HFFc6 (cell line): ENCODE measurements at places on chromosomes 7 and 10. TPM values are rescaled to one million over a fixed set of nuclear protein-coding genes. Genes with fewer than 3 reads are reported as not detected.

GRCh38 chr10:48658243-48658974 is 26.3 kb upstream of the WDFY4 start:
- peaks cover 10% of the 10 kb centered on the region; the same call in 1 of the 2 replicates for H3K27me3 ChIP-seq
- H3K4me3 ChIP-seq = no peak overlapping the region
- H3K27ac ChIP-seq = no peak overlapping the region
- H3K4me1 ChIP-seq = peaks cover 37% of the 10 kb centered on the region
- DNase-seq = peak; percentile 39

DNA sequence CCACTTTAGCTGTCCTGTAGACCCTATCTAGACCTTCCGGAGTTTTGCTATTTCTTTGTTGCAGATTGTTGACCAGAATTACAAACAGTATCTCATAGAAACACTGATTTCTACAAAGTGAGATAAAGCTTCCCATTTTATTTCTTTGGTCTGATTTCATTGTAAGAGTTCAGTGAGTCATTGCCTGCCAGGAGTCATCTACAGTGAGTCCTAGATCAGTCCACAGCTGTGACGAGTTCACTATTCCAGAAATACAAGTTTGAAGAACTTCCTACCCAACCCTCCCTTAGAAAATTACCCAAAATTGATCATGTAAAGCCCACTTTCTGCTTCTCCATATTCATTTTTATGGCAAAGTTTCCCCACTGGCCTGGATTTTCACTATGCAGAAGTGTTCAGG is 905.5 kb downstream of the CNTNAP2 start:
- no peak overlapping the region for H3K27ac ChIP-seq
- no peaks in the 10 kb centered on the region for H3K4me1 ChIP-seq
- H3K36me3 ChIP-seq = no peaks in the 10 kb centered on the region
- no peaks in the 10 kb centered on the region; the same call in 1 of the 2 replicates for H3K27me3 ChIP-seq
- no peak for DNase-seq

DNA sequence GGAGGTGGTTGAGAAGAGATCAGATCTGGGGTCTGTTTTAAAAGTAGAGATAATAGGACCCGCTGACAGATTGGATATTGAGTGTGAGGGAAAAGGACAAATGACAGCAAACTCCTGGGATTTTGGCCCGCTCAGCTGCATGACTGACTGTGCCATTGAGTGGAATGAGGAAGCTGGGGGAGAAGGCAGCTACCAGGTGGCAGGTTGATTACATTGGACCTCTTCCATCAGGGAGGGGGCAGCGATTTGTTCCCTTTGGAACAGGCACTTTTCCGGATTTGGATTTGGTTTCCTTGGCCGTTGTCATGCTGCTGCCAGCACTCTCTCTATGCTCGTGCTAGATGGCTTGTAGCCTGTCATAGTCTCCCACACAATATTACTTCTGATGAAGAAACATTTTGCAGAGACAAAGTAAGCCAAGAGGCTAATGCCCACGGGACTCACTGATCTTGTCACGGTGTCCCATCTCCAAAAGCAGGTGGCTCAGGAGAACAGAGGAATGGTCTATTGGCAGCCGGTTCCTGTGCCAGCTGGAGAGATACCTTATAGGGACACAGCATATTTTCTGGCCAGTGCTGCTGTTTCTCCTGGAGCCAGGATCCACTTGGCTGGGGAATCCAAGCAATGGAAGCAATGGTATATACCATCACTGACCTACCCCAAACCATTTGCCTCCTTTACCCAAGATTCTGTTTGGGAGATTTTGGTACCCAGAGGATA is 69.1 kb upstream of the WAC start:
- no peaks in the 10 kb centered on the region for H3K36me3 ChIP-seq
- no peak overlapping the region for H3K4me3 ChIP-seq
- H3K4me1 ChIP-seq = no peaks in the 10 kb centered on the region
- H3K27me3 ChIP-seq = peaks cover 21% of the 10 kb centered on the region
- DNase-seq = no peak

GRCh38 chr10:77756319-77757232 is 119.0 kb upstream of the KCNMA1 start:
- H3K27me3 ChIP-seq = peaks cover 1% of the 10 kb centered on the region; the same call in 1 of the 2 replicates
- peaks cover 17% of the 10 kb centered on the region for H3K4me1 ChIP-seq
- H3K36me3 ChIP-seq = no peaks in the 10 kb centered on the region
- H3K27ac ChIP-seq = no peak overlapping the region
- no peak overlapping the region for H3K4me3 ChIP-seq

- no peaks in the 10 kb centered on the region for H3K4me1 ChIP-seq
- H3K27me3 ChIP-seq = no peaks in the 10 kb centered on the region; the same call in 1 of the 2 replicates
- no peak for DNase-seq
- H3K27ac ChIP-seq = no peak overlapping the region
- H3K36me3 ChIP-seq = peaks cover 6% of the 10 kb centered on the region; the same call in 1 of the 2 replicates
These were observed 111.9 kb downstream of the TCERG1L start for GRCh38 chr10:131199646-131200045.

GRCh38 chr10:61356354-61356753 is 96.8 kb downstream of the TMEM26 start:
- no peak overlapping the region for H3K4me3 ChIP-seq
- H3K36me3 ChIP-seq = no peaks in the 10 kb centered on the region
- DNase-seq = no peak
- no peaks in the 10 kb centered on the region for H3K4me1 ChIP-seq

DNA sequence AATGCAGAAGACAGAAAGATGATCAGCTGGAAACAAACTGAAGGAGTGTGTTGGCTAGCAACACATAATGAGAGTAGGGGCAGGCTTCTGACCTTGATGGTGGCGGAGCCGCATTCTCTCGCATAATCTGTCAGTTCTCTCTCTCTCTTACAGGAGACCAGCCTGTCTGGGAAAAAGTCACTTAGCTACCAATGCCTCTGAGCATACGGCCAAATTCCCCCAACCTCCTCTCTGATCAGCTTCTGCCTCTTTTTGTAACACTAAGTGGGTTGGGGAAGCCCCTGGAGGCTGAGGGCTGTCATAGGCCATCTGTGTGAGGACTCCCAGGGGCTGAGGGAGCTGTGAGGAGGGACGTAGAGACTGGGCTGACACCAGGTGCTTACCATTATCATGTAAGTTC is 104.6 kb downstream of the HIPK2 start:
- H3K27ac ChIP-seq = no peak overlapping the region
- no peak overlapping the region for H3K4me3 ChIP-seq
- H3K36me3 ChIP-seq = peaks cover 18% of the 10 kb centered on the region

DNA sequence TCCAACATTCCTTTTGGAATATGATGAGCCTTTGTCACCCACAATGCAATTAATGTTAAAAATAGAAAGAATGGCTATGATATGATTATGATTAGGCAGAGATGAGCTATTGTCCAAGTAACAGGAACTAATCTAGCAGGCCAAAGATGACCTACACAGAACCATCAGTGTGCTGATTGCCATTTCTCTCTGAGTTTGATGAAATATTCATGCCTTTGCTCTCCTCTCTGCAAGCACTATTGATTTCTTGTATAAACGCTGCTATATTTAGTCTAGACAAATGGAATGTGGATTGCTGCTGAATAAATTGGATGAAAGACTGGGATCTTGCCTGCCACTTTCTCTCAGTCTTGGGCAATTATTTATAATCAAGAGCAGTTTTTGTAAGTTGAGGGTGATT is 85.4 kb downstream of the HDAC9 start:
- no peaks in the 10 kb centered on the region for H3K36me3 ChIP-seq
- peaks cover 26% of the 10 kb centered on the region for H3K4me1 ChIP-seq
- no peak overlapping the region for H3K4me3 ChIP-seq

- H3K4me3 ChIP-seq = no peak overlapping the region
- peak; percentile 29 for DNase-seq
- H3K27ac ChIP-seq = no peak overlapping the region
- H3K36me3 ChIP-seq = no peaks in the 10 kb centered on the region
- H3K27me3 ChIP-seq = no peaks in the 10 kb centered on the region; the same call in 1 of the 2 replicates
- H3K4me1 ChIP-seq = no peaks in the 10 kb centered on the region
These were observed 24.1 kb upstream of the PNLIP start for GRCh38 chr10:116521424-116522290.

- no peak overlapping the region for H3K4me3 ChIP-seq
- DNase-seq = no peak
- no peak overlapping the region for H3K27ac ChIP-seq
- H3K36me3 ChIP-seq = peaks cover 21% of the 10 kb centered on the region
These were observed 4.7 kb upstream of the ZYX start for GRCh38 chr7:143376396-143376795.

DNA sequence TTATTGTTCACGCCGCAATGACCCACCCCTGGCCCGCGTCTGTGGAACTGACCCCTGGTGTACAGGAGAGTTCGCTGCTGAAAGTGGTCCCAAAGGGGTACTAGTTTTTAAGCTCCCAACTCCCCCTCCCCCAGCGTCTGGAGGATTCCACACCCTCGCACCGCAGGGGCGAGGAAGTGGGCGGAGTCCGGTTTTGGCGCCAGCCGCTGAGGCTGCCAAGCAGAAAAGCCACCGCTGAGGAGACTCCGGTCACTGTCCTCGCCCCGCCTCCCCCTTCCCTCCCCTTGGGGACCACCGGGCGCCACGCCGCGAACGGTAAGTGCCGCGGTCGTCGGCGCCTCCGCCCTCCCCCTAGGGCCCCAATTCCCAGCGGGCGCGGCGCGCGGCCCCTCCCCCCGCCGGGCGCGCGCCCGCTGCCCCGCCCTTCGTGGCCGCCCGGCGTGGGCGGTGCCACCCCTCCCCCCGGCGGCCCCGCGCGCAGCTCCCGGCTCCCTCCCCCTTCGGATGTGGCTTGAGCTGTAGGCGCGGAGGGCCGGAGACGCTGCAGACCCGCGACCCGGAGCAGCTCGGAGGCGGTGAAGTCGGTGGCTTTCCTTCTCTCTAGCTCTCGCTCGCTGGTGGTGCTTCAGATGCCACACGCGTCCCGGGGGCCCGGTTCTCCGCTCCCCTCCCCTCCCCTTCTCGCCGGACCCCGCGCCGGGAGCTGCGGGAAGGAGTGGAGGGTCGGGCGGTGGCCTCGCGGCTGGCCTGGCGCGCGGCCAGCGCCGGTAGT is at the start of gene CBX3:
TSS of gene CBX3 (plus strand) at position 499 of the 772 bp plus-strand sequence. CDS start 1,254 bp downstream, outside the sequence.
- peaks cover 22% of the 10 kb centered on the region for H3K27me3 ChIP-seq
- H3K36me3 ChIP-seq = peaks cover 74% of the 10 kb centered on the region
- peak; percentile 46 for DNase-seq
- peak within 1 kb of the TSS; percentile 100 for H3K27ac ChIP-seq
- H3K4me1 ChIP-seq = peaks cover 49% of the 10 kb centered on the region
- peak within 1 kb of the TSS; percentile 100 for H3K4me3 ChIP-seq

- H3K27me3 ChIP-seq = peaks cover 4% of the 10 kb centered on the region; the same call in 1 of the 2 replicates
- peak overlapping the region; percentile 75 for H3K4me3 ChIP-seq
- peak overlapping the region; percentile 96 for H3K27ac ChIP-seq
- H3K36me3 ChIP-seq = 0 out of 2 replicates have a peak, but pooled peaks cover 7% of the 10 kb centered on the region
- H3K4me1 ChIP-seq = peaks cover 53% of the 10 kb centered on the region
These were observed 34.9 kb downstream of the SRPK2 start for GRCh38 chr7:105353752-105354328.

- no peak overlapping the region for H3K27ac ChIP-seq
- no peaks in the 10 kb centered on the region for H3K36me3 ChIP-seq
- no peaks in the 10 kb centered on the region for H3K27me3 ChIP-seq
- H3K4me3 ChIP-seq = no peak overlapping the region
- H3K4me1 ChIP-seq = no peaks in the 10 kb centered on the region
These were observed 722.4 kb upstream of the POT1 start for GRCh38 chr7:125651823-125652528.

DNA sequence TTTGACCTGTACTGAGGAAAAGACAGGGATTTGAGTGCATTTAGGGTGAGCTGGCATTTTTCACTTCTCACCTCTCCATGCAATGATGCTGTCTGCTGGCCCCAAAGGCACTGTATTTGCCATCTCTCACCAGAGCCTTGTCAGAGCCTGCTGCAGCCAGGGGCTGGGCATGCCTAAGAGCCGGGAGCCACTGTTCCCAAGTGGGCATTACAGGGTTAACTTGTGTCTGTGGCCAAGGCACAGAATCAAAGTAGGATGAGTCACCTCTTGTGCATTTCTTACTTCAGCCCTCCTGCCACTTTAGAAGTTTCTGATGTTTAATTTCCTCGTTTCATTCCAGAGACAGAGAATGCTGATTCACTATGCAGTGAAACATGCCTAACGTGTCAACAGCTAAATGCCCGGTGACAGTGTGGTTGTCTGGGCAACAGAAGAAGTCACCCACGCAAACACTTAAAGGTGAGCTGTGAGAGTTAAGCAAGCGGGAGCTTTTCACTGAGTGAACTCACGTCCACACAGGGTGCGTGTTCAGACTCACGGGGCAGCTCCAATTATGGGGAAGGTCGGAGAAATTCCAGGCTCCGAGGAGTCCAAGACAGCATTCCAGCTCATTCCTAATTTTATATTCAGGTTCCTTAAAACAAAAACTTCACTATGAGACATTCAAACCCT is 57.1 kb upstream of the IGFBP3 start:
- H3K36me3 ChIP-seq = peaks cover 7% of the 10 kb centered on the region
- H3K4me3 ChIP-seq = peak overlapping the region; percentile 77
- DNase-seq = peak; percentile 99
- H3K27ac ChIP-seq = peak overlapping the region; percentile 97

- DNase-seq = no peak
- no peak overlapping the region for H3K4me3 ChIP-seq
- H3K4me1 ChIP-seq = peaks cover 84% of the 10 kb centered on the region
- H3K36me3 ChIP-seq = no peaks in the 10 kb centered on the region
These were observed 1.9 kb upstream of the TRDMT1 start for GRCh38 chr10:17203416-17203815.

DNA sequence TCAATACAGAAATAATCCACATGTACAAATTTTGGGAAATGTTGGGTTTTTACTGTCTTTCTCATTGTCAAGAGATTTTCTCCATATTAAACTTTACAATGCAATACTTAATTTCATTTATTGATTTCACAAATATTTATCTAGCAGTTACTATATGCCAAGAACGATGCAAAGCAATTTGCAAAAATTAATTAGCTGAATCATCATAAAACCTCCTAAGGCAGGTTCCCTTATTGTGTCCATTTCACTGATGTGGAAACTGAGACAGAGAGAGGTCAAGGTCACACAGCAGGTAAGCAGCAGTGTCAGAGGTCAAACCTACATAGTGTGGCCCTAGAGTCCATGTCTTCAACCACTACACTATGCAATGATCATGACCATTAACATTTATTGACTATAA is 286.8 kb upstream of the AUTS2 start:
- peaks cover 1% of the 10 kb centered on the region; the same call in 1 of the 2 replicates for H3K27me3 ChIP-seq
- no peaks in the 10 kb centered on the region for H3K4me1 ChIP-seq
- DNase-seq = no peak

SLC26A5 gene
- total RNA-seq = not detected in 3 replicates

ZNF503 gene
- 9.8 to 15.9 TPM (median 11.6 TPM) in 3 replicates for total RNA-seq

ZNF25 gene
- total RNA-seq = 5.9 to 7.2 TPM (median 6.5 TPM) in 3 replicates

STRIP2 gene
- 1.2 to 3.3 TPM (median 2.1 TPM) in 3 replicates for total RNA-seq

OR13A1 gene
- total RNA-seq = not detected in 3 replicates

RBP3 gene
- not detected in 3 replicates for total RNA-seq

FBXL13 gene
- 0.60 to 1.3 TPM (median 0.91 TPM) in 3 replicates for total RNA-seq

PLOD3 gene
- 135 to 180 TPM (median 152 TPM) in 3 replicates for total RNA-seq

EIF4H gene
- 331 to 393 TPM (median 364 TPM) in 3 replicates for total RNA-seq

PPP1R3A gene
- not detected in 3 replicates for total RNA-seq
